ENCODE measurements at places on chromosomes 2 and 18.

GRCh38 chr2:235627682-235628081, 133.8 kb downstream of the AGAP1 start:
- no peak for ATAC-seq

DNA sequence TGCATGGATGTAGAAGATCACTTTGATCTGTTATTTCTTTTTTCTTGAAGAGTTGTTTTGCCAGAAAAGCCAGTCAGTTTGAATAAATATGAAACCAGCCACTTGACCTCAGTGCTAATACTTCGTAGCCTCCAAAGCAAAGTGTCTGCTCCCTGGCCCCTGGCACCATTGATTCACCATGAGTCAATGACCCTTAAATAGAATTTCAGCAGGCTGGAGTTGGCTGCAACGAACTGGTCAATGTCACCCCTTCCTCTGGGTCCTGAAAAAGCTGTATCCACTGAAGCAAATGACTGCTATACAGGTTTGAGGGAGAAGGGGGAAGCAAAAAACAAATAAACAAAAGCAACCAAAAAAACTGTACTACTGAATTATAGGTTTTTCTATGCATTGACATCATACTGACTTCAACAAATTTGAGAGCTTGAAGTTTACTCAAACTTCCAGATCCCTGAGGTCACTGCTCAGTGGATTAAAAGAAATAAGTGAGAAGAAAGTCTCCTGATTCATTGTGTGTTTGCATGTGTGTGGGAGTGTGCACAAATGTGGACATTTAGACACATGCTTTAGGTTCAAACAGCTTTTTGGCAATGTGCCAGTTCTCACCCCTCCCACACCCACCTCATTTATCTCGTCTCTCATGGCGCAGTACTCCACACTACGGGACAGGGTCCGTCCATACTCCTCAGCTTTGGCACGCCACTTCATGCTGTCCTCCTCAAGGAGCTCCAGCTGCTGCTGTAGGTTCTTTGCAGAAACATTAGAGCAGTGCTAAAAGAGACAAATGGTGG, 58.1 kb upstream of the TTN start:
- no peak for ATAC-seq

GRCh38 chr2:237466211-237466610, 20.8 kb upstream of the MLPH start:
- no peak for ATAC-seq

DNA sequence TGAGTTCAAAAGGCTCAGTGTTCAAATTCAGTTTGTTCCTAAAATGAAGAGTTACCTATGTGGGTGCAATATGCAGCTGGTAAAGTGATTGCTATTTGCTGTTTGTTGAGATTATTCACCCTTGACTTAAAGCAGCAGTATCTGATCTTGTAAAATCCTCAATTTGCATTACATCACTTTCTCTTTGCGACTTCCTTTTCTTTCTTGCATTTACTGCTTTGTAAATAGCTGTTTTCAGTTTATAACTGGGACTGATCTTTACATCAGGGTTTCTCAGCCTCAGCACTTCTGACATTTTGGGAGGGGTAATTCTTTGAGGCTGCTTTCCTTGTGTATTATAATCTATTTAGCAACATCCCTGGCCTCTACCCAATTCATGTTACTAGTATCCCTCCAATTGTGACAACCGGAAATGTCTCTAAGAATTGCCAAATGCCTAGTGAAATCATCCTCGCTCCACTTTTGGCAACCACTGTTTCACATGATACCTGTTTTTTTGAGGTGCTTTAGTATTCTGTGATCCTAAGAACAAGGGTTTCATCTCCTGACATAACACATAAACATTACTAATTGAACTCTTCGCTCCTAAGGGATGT, 12.1 kb upstream of the ERCC3 start:
- no peak for ATAC-seq

GRCh38 chr18:22552254-22552653, 134.5 kb upstream of the CTAGE1 start:
- ATAC-seq = no peak
